Body of pancreas (tissue), 4 donors: ENCODE measurements at places on chromosomes 4 and X.

DNA sequence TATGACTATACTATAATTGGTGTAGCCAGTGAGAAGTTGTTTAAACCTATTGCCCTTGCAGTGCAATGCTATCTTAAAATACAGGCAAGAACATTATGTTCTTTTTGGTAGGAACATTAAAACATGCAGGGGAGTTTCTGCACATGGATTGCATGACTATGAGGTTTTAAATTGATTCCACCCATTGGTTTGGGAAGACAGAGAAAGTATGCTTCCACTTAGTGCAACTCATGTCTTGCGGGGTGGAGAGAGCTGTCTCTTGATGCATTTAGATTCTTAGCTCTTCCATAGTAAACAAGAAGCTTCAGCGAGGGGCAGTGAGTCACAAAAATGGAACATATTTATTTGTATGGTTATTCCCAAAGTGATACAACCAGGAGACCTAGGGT lies 39.5 kb upstream of the RASL11B start:
- H3K27ac ChIP-seq, result peak overlapping the region; percentile 21
- peaks cover 16% of the 10 kb centered on the region for H3K4me1 ChIP-seq
- no peak for DNase-seq
- no peaks in the 10 kb centered on the region for H3K36me3 ChIP-seq
- no peak overlapping the region for H3K4me3 ChIP-seq
- no peaks in the 10 kb centered on the region for H3K27me3 ChIP-seq

- H3K27me3 ChIP-seq, result no peaks in the 10 kb centered on the region
- peaks cover 8% of the 10 kb centered on the region for H3K4me1 ChIP-seq
- no peaks in the 10 kb centered on the region for H3K36me3 ChIP-seq
Measured at GRCh38 chr4:186807808-186808629, 84.4 kb upstream of the FAT1 start.

DNA sequence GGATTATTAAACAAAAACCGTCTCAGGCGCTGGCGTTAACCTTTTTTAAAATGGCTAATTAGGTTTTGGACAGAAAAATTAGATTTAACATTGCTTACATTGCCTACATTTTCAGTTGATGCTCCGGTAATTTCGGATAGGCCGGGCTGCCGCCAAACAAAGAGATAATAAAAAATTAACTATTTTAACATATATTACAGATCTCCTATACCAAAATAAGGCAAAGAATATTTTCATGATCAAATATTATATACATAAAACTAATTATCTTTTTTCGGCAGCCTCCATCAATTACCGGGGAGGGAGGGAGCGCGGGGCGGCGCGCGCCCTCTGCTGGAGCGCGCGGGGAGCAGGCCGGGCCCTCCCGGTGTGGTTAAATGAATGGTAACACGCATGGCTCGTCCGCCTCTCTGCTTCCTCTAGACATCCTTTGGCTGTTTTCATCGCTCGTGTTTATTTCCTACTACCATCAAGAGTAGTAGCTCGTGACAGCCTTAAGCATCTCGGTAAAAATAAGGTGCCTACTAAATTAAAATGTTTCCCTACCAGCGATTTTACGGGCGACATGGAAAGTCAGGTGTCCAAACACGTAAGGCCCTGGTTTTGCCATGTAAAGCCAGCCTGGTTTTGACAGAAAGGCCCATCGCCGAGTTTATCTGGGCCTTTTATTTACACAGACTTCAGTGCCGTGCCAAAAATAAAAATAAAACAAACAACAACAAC lies 52.4 kb upstream of the TMEM33 start:
- H3K4me3 ChIP-seq, result no peak overlapping the region
- H3K27ac ChIP-seq, result no peak overlapping the region
- H3K36me3 ChIP-seq, result no peaks in the 10 kb centered on the region
- DNase-seq, result peak; percentile 54
- no peaks in the 10 kb centered on the region for H3K27me3 ChIP-seq

DNA sequence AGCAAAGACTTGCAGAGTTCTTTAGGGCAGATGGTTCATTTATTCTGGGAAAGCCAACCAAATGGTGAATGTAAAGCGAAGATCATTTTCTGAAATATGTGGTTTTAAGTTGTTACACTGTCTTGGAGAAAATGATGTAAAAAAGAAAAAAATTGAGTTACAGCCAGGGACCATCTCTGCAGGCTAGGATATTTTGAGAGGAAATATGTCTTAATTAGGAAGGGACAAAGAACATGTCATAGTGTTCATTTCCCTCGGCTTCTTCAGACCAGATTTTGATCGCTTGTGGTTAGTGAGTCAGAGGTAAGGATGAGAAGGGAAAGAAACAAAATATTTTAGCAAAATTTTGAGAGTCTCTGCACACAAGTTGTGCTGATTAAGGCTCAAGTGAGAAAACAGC lies 59.0 kb upstream of the C1QTNF7 start:
- no peak overlapping the region for H3K27ac ChIP-seq
- no peaks in the 10 kb centered on the region for H3K36me3 ChIP-seq
- no peaks in the 10 kb centered on the region for H3K4me1 ChIP-seq

GRCh38 chrX:71282514-71283402 lies 677 bp upstream of the NONO start:
- peak overlapping the region; percentile 88 for H3K27ac ChIP-seq
- no peaks in the 10 kb centered on the region for H3K4me1 ChIP-seq
- no peak for DNase-seq
- no peaks in the 10 kb centered on the region for H3K27me3 ChIP-seq

DNA sequence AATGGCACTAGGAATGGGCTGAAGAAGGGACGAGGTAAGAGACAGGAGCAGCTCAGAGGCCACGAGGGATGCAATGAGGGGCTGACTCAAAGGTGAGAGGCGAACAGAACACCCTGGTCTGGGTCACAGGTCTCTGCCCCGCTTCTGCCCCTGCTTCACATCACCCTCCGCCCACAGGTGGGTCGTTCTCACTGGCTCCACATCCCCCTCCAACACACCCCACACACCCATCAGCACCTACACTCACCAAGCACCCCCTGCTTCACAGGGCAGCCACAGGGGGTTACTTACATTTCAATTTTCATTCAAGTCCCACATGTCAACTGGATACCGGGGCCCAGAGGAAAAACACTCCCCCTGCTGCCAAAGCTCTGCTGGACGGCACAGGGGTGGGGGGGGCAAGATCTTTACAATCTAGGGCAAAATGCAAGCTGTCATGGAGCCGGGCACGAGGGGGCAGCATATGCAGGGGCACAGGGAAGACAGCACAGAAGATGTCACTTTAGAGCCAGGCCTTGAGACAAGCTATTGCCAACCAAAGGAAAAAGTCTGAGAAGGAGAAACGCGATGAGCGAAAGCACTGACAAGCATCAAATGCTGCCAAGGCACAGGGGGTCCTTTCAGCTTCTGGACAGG lies 94.0 kb downstream of the AFAP1 start:
- no peaks in the 10 kb centered on the region for H3K36me3 ChIP-seq
- H3K27me3 ChIP-seq, result no peaks in the 10 kb centered on the region
- H3K27ac ChIP-seq, result no peak overlapping the region

DNA sequence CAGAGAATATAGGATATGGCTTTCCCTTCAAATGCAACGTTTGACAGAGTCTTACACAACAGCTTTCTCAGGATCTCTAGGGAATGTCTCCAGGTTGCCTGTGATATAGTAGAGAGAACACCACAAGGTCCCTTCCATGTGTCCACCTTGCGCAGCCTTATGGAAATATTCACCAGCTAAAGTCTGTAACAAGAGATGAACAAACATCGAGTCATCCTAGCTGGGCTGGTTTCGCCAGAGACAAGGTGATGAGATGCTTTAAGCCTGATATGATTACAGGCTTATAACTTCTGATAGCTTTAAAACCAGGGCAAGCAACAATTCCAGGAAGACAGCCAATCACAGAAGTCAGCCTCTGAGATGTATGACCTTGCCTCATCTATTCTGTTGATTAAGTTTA lies 83.8 kb downstream of the SEL1L3 start:
- no peak for DNase-seq
- H3K27ac ChIP-seq, result no peak overlapping the region
- H3K4me1 ChIP-seq, result no peaks in the 10 kb centered on the region
- no peak overlapping the region for H3K4me3 ChIP-seq
- H3K27me3 ChIP-seq, result no peaks in the 10 kb centered on the region

- H3K4me1 ChIP-seq, result peaks cover 34% of the 10 kb centered on the region
- no peak overlapping the region for H3K4me3 ChIP-seq
- H3K27me3 ChIP-seq, result no peaks in the 10 kb centered on the region
- no peak overlapping the region for H3K27ac ChIP-seq
Measured at GRCh38 chr4:155672342-155672741, 5.7 kb downstream of the GUCY1A1 start.

- H3K27ac ChIP-seq, result no peak overlapping the region
- H3K27me3 ChIP-seq, result no peaks in the 10 kb centered on the region
- H3K36me3 ChIP-seq, result no peaks in the 10 kb centered on the region
- DNase-seq, result no peak
Measured at GRCh38 chrX:7083468-7084396, 63.8 kb upstream of the STS start.

DNA sequence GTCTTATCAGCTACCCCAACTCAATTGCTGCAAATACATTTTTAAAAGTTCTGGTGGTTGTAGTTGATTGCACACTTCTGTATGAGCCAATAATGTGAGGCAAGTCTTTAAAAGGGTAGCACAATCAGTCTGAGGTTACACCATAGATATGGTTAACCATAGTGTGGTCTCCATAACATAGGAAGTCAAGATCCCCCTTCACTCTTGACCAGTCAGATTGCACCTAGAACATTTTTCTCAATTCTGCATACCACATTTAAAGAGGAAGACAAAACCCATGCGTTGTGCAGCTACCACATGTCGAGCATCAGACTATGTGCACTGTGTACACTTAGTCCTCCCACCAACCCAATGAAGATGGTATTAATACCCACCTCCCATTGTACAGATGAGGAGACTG lies 26.5 kb upstream of the CYBB start:
- DNase-seq, result no peak
- H3K36me3 ChIP-seq, result no peaks in the 10 kb centered on the region
- H3K27ac ChIP-seq, result no peak overlapping the region
- no peaks in the 10 kb centered on the region for H3K4me1 ChIP-seq
- H3K4me3 ChIP-seq, result no peak overlapping the region

DNA sequence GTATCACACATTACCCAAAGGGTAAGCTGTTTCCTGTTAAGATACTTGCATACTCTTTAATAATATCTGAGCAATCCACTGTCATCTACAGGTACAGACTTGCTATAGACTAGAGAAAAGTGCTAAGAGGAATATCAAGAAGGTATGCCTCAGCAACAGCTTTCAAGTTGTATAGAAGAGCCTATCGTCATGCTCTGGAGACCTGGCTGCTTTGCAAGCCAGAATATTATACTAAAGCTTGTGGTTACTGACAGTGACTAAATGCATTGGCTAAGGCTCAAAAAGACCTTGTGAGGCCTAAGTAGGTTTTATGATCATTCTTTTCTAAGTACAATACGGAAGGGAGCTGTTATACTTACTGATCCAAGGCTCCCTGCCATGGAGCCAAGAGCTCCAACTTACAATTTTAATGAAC lies 11.3 kb downstream of the LAMP2 start:
- no peaks in the 10 kb centered on the region for H3K4me1 ChIP-seq
- H3K4me3 ChIP-seq, result no peak overlapping the region
- DNase-seq, result no peak

DNA sequence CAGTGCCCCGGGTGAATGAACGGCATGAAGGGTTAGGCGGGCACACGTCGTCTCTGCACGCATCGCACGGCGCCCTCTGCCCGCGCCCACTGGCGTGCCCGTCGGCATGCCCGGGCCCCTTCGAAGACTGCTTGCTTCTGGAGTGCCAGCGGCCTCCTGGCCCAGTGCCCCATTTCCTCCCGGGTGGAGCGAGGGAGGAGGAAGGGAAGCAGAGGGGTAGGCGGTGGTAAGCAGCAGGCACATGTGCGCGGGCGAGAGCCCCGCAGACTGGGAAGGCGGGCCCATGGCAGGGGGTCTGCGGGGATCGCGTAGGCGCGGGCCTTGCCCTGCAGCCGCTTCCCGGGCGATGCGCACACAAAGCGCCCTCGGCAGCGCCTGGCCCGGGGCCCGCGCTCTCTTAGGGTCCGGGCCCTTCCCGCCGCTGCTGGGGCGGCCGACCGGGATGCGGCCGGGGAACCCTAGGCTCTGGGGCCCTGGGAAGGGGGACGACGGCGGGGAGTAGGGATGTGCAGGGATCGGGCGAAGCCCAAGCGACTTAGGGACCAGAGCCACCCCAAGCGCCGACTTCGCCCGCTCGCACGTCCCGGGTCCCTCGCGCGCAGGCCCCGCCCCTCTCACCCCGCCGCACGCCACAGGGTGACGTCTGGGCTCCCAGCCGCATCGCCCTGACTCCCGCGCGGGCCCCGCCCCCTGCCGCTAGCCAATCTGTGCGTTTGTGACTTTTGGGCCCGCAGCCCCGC lies 866 bp upstream of the EMD start:
- DNase-seq, result peak; percentile 71
- no peaks in the 10 kb centered on the region for H3K36me3 ChIP-seq

GRCh38 chr4:44908565-44908964 lies 182.2 kb upstream of the GNPDA2 start:
- no peak overlapping the region for H3K4me3 ChIP-seq
- no peak for DNase-seq
- no peaks in the 10 kb centered on the region for H3K4me1 ChIP-seq
- H3K27me3 ChIP-seq, result no peaks in the 10 kb centered on the region
- no peaks in the 10 kb centered on the region for H3K36me3 ChIP-seq
- H3K27ac ChIP-seq, result no peak overlapping the region

GRCh38 chr4:155208258-155209054 lies at the start of gene NPY2R:
Gene NPY2R, plus strand, starts transcription at chr4:155208636. Its CDS starts 5,304 bp downstream, at chr4:155213940.
- H3K36me3 ChIP-seq, result no peaks in the 10 kb centered on the region
- peaks cover 18% of the 10 kb centered on the region for H3K4me1 ChIP-seq
- DNase-seq, result no peak
- no peak within 1 kb of the TSS for H3K27ac ChIP-seq
- H3K4me3 ChIP-seq, result peak within 1 kb of the TSS; percentile 31
- peaks cover 12% of the 10 kb centered on the region for H3K27me3 ChIP-seq

GRCh38 chr4:13386405-13387107 lies 97.6 kb downstream of the RAB28 start:
- H3K27me3 ChIP-seq, result no peaks in the 10 kb centered on the region
- H3K4me3 ChIP-seq, result no peak overlapping the region
- DNase-seq, result no peak
- H3K4me1 ChIP-seq, result no peaks in the 10 kb centered on the region
- no peak overlapping the region for H3K27ac ChIP-seq

- H3K27ac ChIP-seq, result no peak overlapping the region
- DNase-seq, result no peak
- no peaks in the 10 kb centered on the region for H3K4me1 ChIP-seq
- H3K36me3 ChIP-seq, result no peaks in the 10 kb centered on the region
- no peak overlapping the region for H3K4me3 ChIP-seq
- no peaks in the 10 kb centered on the region for H3K27me3 ChIP-seq
Measured at GRCh38 chr4:141659539-141659938, 23.2 kb downstream of the IL15 start.

- no peak overlapping the region for H3K4me3 ChIP-seq
- H3K27me3 ChIP-seq, result no peaks in the 10 kb centered on the region
- H3K4me1 ChIP-seq, result no peaks in the 10 kb centered on the region
- H3K36me3 ChIP-seq, result no peaks in the 10 kb centered on the region
Measured at GRCh38 chr4:184951668-184952160, 66.6 kb upstream of the HELT start.

GRCh38 chr4:184599492-184600135 lies 49.6 kb downstream of the CASP3 start:
- H3K4me1 ChIP-seq, result no peaks in the 10 kb centered on the region
- peak; percentile 7 for DNase-seq
- no peaks in the 10 kb centered on the region for H3K36me3 ChIP-seq
- H3K4me3 ChIP-seq, result no peak overlapping the region

GRCh38 chr4:123990310-123990870 lies 593.8 kb downstream of the SPRY1 start:
- no peaks in the 10 kb centered on the region for H3K36me3 ChIP-seq
- no peak for DNase-seq
- H3K27ac ChIP-seq, result no peak overlapping the region
- H3K4me1 ChIP-seq, result no peaks in the 10 kb centered on the region
- no peaks in the 10 kb centered on the region for H3K27me3 ChIP-seq

- no peak overlapping the region for H3K4me3 ChIP-seq
- H3K4me1 ChIP-seq, result no peaks in the 10 kb centered on the region
- no peak for DNase-seq
- H3K27me3 ChIP-seq, result no peaks in the 10 kb centered on the region
- no peak overlapping the region for H3K27ac ChIP-seq
- H3K36me3 ChIP-seq, result no peaks in the 10 kb centered on the region
Measured at GRCh38 chr4:113434247-113434587, 327.3 kb downstream of the CAMK2D start.
